HFF-Myc (cell line): ENCODE measurements at places on chromosomes 2 and 18.

DNA sequence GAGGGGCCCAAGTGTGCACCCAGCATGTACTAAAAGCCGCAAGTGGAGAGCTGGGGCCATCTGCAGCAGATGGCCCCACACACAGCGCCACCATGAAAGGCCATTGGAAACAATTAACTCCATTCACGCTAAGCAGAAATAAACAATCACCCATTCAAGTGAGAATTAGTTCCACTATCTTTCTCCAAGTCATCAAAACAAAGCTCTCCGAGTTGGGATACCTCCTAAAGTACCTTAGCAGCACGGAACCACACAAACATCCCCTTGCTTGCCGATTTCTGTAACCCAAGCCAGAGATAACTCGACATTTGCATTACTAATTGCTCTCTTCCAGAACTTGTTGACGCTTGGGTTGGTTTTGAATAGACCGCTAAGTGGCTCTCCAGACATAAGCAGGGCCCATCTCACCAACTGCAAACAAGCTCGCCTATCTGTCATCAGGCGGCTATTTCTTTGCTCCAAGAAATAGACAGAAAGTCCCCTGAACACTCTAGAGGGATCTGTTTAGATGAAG is 840.6 kb upstream of the SALL3 start:
- DNase-seq: no peak

DNA sequence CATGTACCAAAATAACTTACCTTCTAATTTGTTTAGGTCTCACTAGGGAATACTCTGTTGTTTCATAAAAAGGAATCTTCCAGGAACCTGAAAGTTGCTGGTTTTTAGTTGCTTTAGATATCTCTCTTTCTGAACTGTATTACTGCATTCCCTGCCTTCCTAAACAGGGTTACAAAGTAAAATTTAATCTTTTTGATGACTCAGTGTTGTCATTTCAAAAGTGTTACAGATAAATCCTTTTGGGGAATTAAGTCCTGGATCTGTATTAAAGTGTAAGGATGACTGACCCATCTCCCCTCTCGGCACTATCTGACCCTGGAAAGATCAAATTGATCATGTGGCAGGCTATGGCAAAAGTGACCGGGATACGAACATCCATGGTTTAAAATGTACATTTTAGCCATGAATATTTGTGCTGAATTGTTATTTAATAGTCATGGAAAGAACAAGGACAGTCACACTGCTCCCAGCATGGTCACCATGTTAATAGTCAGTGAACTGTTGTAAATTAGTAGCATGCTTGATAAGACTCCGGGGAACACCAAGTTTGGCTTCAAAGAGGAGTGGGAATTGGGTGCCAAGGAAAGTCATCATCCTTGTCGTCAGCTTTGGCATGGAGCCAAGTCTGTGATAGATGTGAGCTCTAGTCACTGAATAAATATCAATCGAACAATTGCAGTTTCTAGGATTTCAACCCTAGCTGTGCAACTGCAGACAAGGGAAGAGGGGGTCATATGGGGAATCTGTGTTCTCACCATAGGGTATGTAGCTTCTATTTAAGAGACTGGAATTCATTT is 4.2 kb downstream of the PLEKHA3 start:
- no peak for DNase-seq

GRCh38 chr2:217836901-217837491 is 165.8 kb downstream of the TNS1 start:
- DNase-seq: no peak

GRCh38 chr2:39705638-39706037 is 39.9 kb downstream of the TMEM178A start:
- DNase-seq: no peak

DNA sequence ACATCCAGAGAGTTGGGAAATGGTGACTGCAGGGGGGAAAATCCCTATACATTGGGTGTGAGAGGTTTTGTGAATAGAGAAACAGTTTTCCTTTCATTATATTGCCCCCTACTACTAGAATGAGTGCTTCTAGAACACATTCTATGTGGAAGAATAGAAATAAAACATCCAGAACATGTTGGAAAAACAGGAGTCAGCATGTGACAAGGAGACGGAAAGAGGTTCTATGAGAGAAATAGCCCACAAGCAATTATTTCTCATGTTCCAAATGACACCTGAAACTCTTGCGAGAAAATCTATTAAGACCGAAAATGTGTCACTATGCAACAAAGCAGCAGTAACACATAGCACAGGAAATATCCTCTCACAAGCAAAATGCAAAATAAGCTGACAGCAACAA is 202.7 kb upstream of the SPOPL start:
- DNase-seq: no peak

DNA sequence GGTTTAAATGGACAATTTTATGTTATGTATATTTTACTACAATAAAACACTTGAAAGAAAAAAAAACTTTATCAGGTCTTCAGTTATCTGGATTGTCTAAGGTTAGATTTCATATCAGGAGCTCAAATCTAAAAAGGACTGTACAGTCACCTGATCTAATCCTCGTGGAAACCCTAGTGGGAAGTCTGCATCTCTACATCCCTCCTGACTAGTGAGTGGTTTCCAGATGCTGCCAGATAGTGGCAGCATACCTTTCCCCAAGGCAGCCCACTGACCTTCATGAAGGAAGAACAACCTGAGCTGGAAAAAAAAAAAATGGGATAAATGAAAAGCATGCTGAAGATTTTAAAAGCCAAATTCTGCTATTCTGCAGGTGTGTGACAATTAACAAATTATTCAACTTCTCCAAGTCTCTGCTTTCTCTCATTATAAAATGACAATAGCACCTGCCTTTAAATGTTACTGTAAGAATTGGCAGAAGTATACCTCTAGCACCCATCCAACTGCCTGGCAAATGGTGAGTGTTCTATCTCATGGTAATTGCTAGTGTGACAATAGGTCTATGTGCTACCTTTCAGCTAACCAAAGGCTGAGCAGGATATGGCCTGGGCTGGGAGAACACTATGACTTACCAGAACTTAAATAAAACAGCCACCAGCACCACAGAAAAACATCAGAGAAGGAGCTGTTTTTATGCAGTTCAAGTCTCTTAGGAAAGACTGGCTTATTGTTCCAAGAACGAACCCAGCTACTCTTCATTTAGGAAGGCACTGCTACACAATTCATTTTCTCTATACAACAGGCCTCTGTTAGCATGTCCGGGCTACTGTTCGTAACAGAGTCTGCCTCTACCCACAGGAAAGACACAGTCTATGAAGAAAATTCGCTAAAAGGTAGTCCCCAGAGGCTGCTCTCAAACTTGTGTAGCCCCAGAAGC is 8.6 kb downstream of the CLASP1 start:
- no peak for DNase-seq

- DNase-seq: no peak
Measured at GRCh38 chr2:147027436-147027835, 817.4 kb upstream of the ACVR2A start.

DNA sequence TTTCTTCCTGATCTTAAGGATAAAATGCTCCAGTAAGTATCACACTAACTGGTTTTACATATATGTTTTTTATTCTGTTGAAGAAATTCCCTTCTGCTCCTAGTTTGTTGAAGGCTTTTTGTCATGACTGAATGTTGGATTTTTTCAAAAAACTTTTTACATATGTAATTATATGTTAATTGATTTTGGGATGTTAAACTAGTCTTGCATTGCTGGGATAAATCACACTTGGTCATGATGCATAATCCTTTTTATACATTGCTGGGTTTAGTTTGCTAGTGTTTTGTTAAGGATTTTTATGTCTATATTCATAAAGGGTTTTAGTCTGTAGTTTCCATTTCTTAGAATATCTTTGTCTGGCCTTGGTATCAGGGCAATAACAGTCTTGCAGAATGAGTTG is 65.6 kb upstream of the TXNDC2 start:
- no peak for DNase-seq

DNA sequence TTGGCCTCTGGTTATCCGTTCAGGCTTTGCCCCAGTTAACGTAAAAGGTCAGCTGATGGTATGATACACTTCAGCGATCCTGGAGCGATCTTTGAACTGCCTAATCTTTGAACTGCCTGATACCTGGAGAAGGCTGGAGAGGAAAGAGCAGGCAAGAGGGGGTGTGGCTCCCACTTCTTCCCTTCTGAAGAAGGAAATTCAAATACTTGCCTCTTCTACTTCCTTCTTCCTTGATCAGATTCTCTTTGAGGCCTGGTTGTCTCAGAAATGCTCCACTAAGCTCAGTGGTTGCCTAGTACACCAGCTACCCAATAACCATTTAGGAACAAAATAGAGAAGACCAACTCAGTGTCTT is 619 bp downstream of the GALM start:
- no peak for DNase-seq

DNA sequence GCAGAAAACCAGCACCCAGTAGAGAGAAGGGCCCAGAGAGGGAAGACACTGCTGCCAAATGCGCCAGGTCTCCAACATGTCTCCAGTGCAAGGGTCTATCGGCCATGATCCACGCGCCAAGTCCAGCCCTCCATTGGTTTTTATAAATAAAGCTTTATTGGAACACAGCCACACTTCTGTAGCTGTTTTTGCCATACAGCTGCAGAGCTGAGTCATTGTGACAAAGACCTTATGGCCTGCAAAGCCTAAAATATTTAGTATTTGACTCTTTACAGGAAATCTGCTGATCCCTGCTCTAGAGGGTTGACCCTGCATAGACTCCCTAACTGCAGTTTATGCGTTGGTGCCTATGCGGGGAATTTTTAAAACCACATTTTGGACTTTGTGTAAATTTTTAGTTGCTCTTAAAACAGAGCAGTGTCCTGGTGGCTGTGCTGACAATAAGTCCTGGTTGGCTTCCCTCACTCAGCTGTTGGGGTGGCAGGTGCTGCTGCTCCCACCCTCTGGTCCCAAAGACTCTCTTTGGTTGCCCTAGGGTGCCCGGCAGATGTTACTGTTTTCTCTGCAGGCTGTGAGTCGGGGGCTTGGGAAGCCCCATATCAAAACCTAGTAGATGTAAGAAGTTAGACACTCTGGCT is 154.9 kb downstream of the CTIF start:
- DNase-seq: peak; percentile 20

- no peak for DNase-seq
Measured at GRCh38 chr2:196168181-196168580, 3.2 kb downstream of the STK17B start.

- DNase-seq: no peak
Measured at GRCh38 chr2:145329971-145330370, 810.1 kb upstream of the ZEB2 start.

- no peak for DNase-seq
Measured at GRCh38 chr2:156505696-156506095, 69.5 kb downstream of the GPD2 start.

DNA sequence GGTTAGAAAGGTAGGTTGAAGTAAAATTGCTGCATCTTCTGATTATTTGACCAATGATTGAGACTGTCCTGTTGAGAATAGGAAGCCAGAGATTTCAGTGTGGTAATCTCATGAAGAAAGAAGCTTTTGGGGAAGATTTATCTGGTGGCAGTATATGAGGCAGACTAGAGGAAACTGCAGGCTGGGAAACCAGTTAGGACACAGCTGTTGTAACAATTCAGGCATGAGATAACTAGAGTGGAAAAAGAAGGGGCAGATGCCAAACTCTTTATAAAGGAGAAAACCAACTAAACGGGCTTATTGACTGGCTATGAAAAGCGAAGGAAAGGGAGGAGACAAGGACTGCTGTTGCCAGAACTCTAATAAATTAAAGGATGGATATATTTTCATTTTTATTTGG is 155.6 kb downstream of the TTC27 start:
- DNase-seq: no peak

DNA sequence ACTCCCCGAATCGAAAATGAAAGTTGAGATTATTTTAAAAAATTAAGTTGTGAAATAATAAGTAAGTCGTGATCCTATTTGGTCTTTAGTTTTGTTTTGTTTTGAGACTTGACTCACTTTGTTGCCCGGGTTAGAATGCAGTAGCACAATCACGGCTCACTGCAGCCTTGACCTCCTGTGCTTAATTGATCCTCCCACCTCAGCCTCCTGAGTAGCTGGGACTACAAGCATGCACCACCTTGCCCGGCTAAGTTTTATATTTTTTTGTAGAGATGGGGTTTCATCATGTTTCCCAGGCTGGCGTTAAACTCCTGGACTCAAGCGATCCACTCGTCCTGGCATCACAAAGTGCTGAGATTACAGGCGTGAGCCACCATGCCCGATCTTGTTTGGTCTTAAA is 326.2 kb downstream of the MYCN start:
- no peak for DNase-seq

DNA sequence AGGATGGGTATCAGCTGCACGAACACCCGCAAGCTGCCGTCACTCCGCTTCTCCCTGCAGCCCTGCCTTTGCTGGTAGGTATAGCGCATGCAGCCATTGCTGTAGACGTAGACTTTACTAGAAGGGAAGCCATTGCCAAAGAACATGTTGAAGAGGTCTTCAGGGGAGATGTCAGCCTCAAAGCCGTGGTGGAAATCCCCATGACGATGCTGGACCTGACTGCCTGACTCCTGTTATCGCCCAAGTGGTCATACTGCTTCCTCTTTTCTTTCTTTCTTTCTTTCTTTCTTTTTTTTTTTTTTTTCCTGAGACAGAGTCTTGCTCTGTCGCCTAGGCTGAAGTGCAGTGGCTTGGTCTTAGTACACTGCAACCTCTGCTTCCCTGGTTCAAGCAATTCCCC is 68.7 kb upstream of the SPRED2 start:
- DNase-seq: no peak

DNA sequence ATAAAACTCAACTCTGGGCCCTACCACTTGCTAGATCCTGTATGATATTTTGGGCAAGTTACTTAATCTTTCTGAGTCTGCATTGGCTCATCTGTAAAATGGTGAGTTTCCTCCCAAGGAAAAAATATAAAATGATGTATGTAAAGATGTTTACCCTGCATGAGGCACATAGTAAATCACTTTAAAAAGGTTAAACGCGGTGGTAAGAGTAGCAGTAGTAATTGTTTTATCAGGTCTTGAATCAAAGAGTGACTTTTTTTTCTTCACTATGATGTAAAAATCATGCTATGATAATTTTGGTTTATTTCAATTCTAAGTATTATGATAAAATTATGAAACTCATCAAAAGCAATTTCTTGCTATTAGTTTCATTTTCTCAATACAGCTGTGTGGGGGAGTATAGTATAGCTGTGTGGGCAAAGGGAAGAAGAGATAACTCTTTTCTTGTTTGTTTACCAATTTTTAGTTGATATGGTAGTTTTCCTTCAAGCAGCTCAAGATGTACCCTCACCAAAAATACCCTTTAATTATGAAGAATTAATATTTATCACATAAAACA is 10.7 kb downstream of the ARHGAP15 start:
- DNase-seq: no peak

DNA sequence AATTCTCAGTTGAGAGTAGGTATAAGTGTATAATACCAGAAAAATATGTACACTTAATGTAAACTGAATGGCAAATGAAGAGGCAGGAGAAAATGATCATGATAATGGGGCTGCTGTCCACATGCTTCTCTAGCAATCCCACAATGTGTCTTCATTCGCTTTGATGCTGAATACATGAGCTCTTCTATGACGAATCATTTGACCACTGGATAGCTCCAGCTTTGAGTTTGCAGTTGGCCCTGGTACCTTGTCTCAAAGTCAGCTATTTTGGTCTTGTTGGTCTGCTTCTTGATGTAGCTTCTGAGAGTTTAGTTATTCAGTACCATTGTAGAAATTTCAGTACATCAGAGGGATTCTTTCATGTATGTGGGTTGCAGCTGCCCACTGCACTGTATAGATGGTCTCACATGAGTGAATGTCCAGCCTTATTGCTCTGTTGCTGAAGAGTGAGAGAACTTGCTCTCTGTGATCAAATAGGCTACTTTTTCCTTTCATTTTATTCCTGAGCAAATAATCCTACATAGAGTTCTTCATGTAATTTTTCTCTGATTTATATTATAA is 105.1 kb downstream of the TTC27 start:
- no peak for DNase-seq

GRCh38 chr2:188367164-188367563 is 75.5 kb downstream of the GULP1 start:
- no peak for DNase-seq

GRCh38 chr2:12807907-12808810 is 91.4 kb downstream of the TRIB2 start:
- no peak for DNase-seq
